ENCODE measurements at places on chromosomes 4 and X. TPM values are rescaled to one million over a fixed set of nuclear protein-coding genes. Genes with fewer than 3 reads are reported as not detected.

DNA sequence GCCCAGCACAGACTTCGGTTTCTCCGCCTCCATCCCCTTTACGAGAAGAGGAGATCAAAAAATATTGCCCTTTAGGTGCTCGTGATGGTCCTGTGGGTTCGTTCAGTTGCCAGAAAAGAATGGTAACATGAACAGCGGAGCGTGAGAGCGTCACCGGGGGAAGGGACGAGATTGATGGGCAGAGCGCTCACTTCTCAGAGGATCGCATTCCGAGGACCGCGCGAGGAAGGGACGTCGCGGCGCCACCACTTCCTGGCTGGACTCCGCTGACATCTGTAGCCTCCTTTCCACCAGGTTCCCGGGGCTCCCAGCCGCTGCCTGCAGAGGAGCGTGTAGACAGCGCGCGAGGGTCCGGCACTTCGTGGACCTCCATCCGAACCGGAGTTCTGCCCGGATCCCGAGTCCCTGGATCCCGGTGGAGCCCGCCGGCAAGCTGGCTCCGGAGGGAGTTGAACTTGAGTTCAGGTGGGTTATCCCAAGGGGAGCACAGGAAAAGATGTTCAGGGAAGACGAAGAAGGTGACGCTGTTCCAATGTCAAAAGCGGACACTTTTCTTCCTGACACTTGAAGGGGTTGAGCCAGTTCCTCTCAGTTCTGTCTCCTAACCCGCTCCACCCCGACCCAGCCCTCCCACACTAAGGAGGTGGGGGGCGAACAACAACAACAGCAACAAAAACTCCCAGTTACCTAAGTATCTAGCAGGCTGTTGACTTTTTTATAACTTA, 484 bp downstream of the GALNTL6 start:
- DNase-seq = peak; percentile 47

DNA sequence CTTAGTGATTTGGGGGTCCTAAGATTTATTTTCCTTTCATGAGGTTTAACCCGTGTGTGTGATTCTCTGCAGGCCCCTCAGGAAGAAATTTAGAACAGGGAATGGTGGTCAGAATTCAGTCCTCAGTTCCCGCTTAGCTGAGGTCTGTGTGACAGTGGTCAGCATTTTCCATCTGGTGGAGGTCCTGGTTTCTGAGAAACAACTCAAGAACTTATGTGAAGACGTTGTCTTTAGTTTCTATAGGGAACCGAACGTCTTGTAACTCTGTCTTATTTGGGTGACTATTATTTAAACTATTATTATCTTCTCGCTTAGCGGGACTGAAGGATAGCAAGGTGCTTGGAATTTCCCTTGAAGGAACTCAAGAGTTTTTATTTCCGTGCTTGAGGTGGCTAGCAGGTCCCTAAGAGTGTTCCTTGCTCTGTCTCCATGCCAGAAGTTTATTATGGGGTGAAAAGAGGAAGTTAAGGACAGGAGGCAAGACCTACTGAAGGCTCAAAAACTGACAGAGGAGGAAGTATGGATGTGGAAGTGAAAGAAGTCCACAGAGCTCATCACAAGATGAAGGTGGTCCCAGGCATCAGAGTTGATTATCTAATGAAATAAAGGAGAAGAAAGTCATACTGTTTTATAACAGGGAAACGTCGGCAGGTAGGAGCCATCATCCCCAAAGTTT, 9.4 kb downstream of the MGST2 start:
- DNase-seq = no peak

GRCh38 chr4:169795585-169795984, 37.8 kb upstream of the HPF1 start:
- DNase-seq = no peak

GRCh38 chrX:17021851-17022604, 75.6 kb downstream of the REPS2 start:
- no peak for DNase-seq

GRCh38 chr4:185344743-185345538, 50.8 kb downstream of the LRP2BP start:
- DNase-seq = no peak

DNA sequence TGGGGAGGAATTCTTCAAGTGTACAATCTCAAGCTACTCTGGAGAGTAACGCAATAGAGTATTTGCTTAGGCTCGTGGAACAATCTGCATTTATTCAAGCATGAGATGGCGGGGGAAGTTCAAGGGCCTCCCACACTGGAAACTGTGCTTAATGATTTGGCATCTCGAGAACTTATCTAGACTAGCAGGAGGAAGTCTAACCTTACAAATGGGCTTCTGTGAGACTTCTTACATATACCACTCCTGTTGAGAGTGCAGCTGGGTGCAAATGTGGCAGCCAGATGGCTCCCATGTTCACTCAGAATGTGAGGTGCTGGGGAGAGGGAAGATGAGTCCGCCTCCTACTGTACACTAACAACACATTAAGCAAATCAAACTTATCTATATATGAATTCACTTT, 29.3 kb upstream of the PTPN13 start:
- peak; percentile 27 for DNase-seq

DNA sequence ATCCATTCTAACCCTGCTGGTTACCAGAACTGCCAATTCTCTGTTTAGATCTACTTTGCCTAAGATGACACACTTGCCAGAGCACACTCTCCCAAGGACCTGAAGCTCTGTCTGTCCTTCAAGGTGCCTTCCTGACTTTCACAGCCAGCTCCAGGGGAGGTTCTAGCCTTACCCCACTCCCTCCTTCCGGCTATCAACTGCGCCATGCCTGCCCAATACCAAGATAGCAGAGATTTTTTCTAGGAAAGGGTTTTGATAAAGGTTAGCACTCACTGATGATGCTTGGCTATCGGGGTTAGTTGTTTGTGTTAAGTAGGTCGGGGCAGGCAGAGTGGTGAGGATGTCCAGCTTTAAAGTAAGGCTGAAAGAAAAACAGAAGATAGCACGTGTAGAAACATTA, 14.3 kb downstream of the ALPK1 start:
- DNase-seq = no peak

- DNase-seq = no peak
Observed at GRCh38 chr4:153258750-153259149, 54.5 kb downstream of the TRIM2 start.

GRCh38 chrX:77617206-77617605, 168.8 kb downstream of the ATRX start:
- no peak for DNase-seq

GRCh38 chr4:6425336-6425735, 47.1 kb downstream of the PPP2R2C start:
- DNase-seq = no peak

DNA sequence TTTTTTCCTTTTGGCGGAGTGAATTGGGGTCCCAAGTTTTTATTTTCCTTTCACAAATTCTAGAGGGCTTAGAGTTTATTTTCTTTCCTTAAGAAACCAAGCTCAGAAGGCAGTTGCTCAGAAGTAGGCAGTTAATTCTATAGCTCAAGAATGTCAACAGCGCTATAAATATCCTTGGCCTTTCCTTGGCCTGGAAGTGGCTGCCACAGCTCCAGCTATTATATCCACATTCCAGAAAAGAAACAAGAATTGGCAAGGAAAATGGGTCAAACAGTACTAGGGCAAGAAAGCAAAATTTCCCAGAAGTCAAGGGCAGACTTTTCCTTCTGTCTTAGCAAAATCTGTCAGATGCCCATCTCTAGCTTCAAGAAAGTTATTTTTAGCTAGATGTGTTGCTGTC, 31.0 kb downstream of the SLC10A6 start:
- no peak for DNase-seq

DNA sequence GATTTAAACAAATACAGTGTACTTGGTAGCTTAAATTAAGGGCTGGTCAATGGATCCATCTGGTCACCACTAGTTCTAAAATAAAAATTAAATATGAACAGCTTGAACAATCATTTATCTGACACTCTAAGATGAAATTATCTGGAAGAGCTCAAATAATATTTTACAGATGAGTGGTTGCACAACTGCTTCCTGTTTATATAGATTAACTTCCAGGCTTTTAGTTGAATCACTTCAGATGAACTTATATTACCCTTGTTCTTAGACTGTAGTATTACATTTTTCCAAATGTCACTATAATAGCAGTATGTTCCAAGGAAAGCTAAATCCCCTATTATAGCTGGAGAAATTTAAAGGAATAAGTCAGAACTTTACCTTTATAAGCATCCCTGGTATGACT, 92.4 kb upstream of the SMIM10 start:
- DNase-seq = no peak

Gene YY2
- total RNA-seq = 1.1 TPM

Gene DCAF8L2
- not detected for total RNA-seq

Gene NDNF
- 1.3 TPM for total RNA-seq

Gene KIAA1210
- 0.98 TPM for total RNA-seq

Gene GYPE
- not detected for total RNA-seq

Gene GLRA3
- not detected for total RNA-seq

Gene MCUB
- total RNA-seq = 9.7 TPM
